NB4 (cell line): ENCODE measurements at places on chromosomes 12 and 14.

DNA sequence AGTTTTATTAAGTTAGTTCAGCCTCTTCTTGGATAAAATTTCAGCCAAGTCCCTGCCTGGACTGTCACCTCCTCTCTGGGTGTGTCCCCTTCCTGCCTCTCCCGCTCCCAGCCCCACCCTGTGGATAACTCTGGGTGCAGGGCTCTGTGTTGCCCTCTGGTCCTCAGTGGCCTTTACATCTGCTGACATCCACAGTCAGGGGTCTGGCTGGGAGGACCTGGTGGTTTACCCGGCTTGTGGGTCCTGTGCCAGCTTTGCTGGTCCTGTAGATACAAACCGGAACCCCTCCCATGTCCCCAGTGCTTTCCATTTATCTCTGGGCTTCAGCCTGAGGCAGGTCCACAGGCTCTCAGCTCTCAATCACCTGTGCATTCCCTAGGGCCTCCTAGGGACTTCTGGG is 28.9 kb upstream of the PLEKHG3 start:
- DNase-seq: no peak

DNA sequence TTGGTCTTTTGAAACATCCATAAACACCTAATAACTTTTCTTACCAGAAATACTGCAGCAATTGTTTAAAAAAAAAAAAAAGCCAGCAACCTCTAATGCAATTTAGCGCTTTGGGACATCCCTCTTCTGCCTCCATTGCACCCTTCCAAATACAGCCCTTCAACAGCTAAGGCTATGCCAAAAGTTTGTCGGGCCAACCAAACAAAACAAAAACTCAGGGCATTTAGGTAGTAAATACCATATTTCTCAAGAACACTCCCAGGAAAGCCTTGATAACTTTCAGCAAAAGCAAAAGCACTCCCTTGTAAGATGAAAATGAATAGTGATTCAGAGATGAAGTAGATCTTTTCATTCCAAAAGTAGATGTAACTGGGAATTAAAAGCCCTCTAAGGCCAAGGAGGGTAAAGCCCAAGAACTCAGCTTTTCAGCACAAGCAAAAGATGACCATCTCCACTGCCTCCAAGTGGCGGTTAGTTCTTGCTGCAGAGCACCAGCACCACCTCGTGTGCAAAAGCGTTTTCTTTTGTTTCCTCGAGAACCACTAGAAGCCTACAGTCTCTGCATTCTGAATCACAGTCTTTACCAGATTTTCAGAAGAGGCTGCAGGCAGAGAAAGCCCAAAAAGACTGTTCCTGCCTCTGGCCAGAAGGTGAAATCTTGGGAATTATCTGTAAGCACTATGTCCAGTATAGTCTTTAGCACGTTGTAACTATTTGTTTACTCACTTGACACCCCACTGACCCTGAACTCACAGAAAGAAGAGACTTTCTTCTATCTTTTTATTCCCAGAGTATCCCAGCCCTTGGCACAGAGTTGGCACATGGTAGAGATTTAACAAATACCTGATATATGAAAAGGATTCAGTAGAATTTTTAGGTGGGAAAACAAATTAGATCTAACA is 53.1 kb downstream of the SIX6 start:
- DNase-seq: peak; percentile 67

- DNase-seq: peak; percentile 18
Observed at GRCh38 chr12:57342207-57342691, 88.6 kb downstream of the R3HDM2 start.

GRCh38 chr12:19434538-19434937 is 4.8 kb upstream of the AEBP2 start:
- peak; percentile 64 for DNase-seq

DNA sequence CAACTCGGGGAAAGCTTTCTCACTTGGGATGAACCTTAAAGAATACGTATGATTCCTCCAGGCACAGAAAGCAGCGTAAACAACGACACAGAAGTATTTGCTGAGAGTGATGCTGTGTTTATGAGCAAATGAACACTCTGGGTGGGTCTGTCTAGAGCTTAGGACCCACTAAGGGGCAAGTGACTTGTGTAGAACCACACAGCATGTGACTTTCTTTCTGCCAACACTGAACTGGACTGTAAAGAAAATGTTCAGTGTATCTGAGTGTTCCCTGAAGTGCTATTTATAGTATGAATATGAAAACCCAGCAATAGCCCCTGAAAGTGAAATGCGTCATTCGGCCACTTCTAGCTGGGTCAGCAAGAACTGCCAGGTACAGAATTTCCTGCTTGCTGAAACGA is 78.5 kb downstream of the ST8SIA1 start:
- DNase-seq: no peak

- no peak for DNase-seq
Observed at GRCh38 chr14:31492759-31493498, 5.1 kb upstream of the GPR33 start.

DNA sequence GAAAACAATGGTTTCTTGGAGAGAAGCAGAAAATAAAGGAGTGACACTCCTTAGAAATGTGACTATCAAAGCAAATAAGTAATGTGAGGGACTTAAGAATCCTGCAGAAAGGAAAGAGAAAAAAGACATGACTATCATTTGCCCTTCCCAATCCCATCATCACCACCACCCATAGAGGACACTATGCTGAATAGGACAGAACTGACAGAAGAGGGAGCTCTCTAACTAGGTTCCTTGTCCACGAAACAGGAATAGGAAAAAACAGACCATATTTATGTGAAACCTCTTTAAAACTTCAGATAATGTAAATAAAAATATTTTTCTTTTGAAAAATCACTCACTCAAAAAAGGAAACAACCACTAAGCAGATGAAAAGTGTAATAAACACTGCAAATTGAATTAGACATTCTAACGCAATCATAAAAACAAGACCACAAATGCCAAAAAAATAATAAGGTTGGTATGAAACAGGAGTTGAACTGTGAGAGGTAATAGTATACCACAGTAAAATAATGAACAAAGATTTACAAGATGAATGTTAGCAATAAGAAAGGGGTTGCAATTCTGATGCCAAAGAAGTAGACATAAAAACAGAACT is 24.1 kb downstream of the KLRD1 start:
- peak; percentile 67 for DNase-seq

- no peak for DNase-seq
Observed at GRCh38 chr12:69511469-69512267, 41.5 kb downstream of the FRS2 start.

DNA sequence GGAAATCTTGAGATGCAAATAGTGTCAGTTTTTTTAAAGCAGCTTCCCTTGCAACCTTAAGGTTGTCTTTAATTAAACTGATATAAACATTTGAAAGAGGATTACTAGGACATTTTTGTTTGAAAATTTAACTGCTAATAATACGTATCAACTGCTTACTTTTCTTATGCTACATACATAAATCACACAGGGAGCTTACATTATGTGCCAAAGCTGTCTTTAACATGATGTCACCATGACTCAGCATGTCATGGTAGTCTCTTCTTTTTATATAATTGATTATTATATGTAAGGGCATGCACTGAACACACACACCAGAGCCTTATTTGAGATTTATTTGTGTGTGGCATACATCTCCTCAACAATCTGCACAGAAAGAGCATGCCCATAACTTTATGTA is 63.0 kb upstream of the PTHLH start:
- DNase-seq: peak; percentile 21

DNA sequence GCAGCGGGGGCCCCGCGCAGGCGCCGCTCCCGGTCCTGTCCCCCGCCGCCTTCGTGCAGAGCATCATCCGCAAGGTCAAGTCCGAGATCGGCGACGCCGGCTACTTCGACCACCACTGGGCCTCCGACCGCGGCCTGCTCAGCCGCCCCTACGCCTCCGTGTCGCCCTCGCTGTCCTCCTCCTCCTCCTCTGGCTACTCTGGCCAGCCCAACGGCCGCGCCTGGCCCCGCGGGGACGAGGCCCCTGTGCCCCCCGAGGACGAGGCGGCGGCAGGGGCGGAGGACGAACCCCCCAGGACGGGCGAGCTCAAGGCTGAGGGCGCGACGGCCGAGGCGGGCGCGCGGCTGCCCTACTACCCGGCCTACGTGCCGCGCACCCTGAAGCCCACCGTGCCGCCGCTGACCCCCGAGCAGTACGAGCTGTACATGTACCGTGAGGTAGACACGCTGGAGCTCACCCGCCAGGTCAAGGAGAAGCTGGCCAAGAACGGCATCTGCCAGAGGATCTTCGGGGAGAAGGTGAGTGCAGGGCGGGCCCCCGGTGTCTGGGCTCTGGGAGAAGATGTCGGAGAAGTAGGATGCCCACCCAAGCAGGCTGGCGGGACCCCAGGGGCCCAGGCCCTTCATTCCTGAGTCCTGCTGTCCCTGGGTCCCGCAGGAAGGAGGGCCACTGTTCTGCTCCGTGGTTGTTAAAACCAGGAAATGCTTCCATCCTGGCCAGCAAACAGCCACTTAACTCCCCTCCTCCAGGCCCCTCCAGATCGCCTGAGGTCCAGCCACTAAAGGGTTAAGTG is 48.4 kb downstream of the PHETA1 start:
- DNase-seq: no peak

- DNase-seq: no peak
Observed at GRCh38 chr14:78018283-78018682, 151.9 kb upstream of the NRXN3 start.

- no peak for DNase-seq
Observed at GRCh38 chr12:58095002-58095401, 153.6 kb downstream of the ATP23 start.
